ENCODE measurements at places on chromosomes 5 and 9.

GRCh38 chr5:173689171-173689736, 72.8 kb upstream of the BOD1 start:
- no peak for DNase-seq

DNA sequence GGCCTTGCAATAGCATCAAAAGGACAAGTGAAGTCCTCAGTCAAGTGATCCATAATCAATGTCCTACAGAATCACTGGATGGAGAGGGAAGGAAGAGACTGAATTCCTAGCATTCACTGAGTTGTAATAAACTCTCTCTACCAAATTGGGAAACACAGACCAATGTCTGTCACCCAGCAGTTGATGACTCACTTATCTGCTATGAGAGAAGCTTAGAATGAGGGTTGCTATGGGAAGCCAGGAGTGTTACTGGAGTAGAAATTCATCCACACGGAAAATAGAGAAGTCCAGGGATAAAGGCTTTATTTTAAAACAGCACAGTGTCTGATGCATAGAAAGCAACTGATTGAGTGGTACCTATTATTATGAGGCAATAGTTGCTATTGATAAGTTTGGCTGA, 407.4 kb downstream of the BRINP1 start:
- DNase-seq = no peak

- no peak for DNase-seq
These were observed 823 bp downstream of the ST6GALNAC6 start for GRCh38 chr9:127898433-127899127.

DNA sequence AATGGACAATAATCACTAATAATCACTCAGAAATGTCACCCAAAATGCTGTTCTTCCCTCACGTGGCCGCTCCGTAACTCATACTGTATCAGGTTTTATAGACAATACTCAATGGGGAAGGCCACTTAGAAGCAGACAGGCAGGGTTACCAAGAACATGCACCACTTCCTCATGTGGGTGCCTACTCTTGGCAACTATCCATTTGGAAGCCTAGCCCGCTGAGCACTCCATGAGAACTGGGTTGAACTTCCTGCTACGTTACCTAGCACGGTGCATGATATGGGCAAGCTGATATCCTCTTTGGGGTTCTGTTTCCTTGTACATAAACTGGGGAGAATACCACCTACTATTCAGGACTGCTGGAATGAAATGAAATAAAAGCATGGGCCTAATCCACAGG, 14.3 kb downstream of the DAP start:
- DNase-seq = no peak

- DNase-seq = no peak
These were observed 156.0 kb upstream of the MAST4 start for GRCh38 chr5:66440202-66440680.

DNA sequence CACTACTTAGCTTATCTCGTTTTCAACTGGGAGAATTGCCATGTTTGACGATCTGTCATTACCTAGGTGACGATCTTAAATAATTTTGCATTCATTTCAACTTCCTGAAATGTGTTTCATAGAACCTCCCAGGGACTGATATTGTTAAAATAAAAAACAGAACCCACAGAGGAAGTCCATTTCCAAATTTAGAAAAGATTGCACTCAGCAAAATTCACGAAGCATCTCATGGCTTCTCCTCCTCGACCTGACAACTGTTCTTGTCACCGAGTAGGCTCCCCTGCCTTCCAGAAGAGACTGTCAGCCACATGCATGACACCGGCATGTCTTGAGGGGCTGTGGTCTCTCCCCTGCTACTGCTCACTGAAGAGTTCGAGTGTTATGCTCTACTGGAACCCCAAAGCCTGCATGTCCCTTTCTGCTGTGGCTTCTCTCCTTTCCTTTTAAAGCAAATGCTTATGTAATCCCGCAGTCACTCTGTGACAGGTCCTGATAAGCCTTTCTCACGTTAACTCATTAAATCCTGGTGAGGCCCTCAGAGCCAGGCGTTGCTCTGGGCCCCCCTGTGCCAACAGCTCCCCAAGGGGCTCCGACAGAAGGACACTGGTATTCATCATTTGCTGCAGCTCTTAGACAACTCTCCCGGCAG, 26.8 kb upstream of the ANKRD33B start:
- no peak for DNase-seq

- DNase-seq = peak; percentile 95
These were observed 78.3 kb upstream of the FCN2 start for GRCh38 chr9:134802216-134802795.

DNA sequence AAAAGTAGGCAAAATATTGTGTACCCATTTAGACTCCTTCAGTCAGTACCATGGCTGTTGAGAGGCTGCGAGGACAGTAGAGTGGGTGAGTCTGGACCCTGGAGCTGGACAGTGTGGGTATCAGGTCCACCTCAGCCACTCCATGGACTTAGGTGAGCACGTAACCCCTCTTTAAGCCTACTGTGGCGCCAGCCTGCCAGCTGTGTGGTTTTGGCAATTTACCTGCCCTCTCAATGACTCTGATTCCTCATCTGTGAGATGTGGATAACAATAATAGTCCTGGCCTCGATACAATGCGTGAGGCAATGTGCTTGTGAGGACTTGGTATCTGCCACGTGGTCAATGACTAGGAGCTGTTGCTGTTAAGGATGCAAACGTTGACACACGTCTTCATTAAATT, 17.9 kb downstream of the SLC1A3 start:
- DNase-seq = no peak

DNA sequence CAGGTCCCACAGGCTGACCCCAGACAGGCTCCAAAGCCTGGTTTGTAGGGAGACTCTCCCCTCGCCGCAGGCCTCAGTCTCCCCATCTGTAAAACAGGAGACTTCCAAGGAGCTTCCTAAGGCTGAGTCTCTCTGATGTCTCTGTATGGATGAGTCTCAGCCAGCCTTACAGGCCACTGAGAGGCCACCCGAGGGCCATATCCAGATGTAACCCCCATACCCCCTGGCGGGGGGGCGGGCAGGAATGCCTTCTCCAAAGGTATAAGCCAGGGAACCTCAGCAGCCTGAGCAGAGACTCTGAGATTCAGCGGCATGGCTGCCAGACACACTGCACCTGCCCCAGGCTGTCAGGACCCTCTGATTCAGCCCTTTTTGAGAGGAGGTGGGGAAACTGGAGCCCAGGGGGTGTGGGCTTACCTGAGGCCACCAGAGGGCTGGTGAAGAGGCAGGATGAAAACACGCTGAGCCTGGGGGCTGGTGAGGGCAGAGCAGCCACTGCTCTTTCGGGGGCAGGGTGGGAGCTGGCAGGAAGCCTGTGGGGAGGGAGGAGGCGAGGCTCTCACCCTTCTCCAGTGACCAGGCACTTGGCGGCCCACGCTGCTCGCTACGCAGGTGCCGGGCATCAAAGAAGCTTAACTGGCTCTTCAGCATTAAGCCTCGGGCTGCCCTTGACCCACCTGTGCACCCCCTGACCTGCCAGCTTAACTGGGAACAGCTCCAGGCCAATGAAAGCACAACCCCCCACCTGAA, 5.5 kb upstream of the SUSD3 start:
- peak; percentile 78 for DNase-seq

GRCh38 chr5:139823757-139824355, 28.2 kb downstream of the PSD2 start:
- no peak for DNase-seq

DNA sequence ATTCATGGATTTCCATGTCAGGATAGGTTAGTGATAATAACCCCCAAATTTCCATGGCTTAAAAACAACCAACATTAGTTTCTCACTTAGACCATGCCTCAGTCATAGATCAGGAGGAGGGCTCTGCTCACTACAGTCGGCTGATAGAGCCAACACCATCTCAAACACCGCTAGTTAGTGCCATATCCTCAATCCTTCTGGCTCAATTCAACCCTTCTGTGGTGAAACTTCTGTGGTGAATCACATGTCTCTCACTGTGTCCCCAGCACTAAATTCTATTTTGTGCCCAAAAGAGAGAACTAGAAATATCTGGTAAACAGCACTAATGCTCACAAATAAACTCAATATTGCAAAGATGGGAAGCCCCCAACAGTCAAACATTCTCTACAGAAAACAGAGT, 21.1 kb downstream of the ECPAS start:
- DNase-seq = no peak

- DNase-seq = peak; percentile 8
These were observed 809 bp downstream of the MCCC2 start for GRCh38 chr5:71587766-71588532.

GRCh38 chr9:14530366-14530765, 162.9 kb downstream of the ZDHHC21 start:
- DNase-seq = no peak

- DNase-seq = no peak
These were observed 651.7 kb upstream of the WWC1 start for GRCh38 chr5:167639766-167640165.

DNA sequence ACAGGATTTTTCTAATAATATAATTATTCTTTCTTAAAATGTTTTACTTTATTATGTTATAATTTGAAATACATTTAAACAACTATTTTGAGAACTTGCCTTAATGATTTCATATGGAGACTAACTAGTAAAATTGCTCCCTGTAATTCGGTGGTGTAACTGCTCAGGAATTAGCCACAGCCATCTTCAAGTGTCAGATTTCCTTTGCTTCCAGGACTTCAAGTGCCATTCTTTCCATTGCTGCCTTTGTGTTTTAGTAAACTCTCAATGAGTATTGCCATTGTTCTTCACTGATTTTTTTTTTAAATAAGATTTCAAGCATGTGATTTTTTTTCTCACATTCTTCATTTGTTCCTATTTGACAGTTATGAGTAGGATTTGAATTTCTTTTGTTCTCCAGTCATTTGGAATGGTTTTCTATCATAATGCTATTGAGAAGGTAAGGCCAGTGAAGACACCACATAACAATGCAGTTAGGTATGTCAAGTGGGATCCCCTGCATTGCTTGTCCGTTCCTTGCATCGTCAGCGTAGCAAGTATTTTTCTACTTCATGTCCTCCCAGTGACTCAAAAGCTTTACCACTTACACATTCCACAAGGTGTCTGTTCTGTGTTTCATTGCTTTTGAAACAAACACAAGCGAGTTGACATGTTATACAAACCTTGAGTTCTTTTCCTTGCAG, 83.7 kb downstream of the LNPEP start:
- DNase-seq = no peak

- peak; percentile 87 for DNase-seq
These were observed 17.3 kb downstream of the MEGF10 start for GRCh38 chr5:127307868-127308267.

DNA sequence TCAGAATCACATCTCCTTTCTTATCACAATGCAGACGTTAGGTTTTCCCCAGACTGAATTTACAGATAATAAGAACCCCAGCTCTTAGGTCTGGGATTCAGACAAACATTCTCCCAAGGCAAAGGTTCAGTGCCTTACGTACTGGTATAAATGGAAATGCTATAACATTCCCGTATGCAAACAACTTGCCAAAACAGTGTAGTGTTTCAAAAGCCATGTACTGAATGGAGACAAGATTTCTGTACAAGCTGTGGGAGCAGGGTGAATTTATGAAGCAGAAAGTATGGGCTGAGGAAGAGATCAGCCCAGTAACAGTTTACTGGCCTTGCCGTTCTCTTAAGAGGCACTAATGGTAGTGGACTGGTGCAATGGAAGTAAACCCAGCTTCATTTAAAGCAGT, 225.5 kb upstream of the ZNF462 start:
- no peak for DNase-seq

DNA sequence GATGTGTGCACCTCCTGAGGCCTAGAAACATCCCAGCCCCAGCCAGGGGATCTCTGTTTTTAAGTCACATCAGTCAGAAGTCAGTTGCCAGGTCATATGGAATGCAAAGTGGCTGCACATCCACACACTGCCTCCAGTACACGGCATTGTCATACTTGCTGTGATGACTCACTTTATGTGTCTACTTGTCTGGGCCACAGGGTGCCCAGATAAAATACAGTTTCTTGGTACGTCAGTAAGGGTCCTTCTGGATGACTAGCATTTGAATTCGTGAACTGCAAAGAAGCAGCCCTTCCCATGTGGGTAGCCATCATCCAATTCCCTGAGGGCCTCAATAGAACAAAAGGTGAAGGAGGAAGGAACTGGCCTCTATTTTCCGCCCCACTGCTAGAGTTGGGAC, 27.7 kb downstream of the AUH start:
- no peak for DNase-seq
